ENCODE measurements at places on chromosomes 3 and 15.

DNA sequence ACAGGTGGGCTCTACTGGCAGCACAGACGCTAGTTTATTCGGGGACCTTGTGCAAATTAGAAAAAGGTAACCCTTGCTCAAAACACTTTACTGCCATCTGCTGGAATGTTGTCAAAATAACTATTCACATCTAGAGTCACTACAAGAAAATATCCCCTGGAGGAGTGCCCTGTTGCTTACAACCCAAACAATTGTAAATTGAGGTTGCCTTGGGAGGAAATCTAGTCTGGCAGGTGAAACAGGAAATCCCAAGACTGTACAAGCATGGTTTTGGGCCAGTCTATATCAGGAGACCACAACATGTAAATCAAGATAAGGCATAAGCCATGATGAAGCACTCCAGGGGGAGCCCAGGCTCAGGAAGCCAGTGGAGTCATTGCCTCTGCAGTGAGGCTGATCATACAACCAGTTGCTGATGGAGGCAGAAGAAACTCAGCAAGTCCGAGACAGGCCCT is 136.8 kb upstream of the ACP3 start:
- peak; percentile 42 for DNase-seq

GRCh38 chr3:63936925-63937324 is 24.7 kb upstream of the SCAANT1 start:
- DNase-seq = no peak

DNA sequence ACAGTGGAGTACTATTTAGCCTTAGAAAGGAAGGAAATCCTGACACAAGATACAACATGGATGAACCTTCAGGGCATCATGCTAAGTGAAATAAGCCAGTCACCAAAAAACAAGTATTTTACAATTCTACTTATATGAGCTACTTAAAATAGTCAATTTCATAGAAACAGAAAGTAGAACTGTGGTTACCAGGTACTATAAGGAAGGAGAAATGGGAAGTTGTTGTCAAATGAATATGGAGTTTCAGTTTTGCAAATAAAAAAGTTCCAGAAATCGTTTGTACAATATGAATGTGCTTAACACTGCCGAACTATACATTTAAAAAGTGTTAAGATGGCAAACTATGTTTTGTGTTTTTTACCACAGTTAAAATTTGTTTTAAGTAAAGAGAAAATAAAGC is 26.8 kb downstream of the TRANK1 start:
- no peak for DNase-seq

- DNase-seq = no peak
Measured at GRCh38 chr3:60582288-60582687, 669.0 kb downstream of the FHIT start.

GRCh38 chr3:108500728-108501127 is 9.7 kb downstream of the MYH15 start:
- no peak for DNase-seq

DNA sequence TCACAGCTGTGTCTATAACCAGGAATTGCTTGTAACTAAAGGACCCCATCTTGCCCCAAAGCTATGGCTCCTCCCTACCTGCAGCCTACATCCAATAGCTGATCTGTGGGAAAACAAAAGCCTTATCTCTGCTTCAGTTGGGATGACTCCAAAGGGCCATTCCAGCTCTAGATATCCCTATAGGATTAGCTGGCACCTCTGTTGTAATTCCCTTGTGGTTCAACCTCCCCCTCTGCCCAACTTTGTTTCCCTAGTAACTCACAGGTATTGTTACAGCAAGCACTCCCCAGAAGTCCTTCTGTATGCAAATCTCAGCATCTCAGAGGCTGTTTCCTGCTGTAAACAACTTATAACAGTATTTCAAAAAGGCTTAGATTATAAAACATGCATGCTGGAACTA is 478.6 kb downstream of the AGBL1 start:
- DNase-seq = no peak

DNA sequence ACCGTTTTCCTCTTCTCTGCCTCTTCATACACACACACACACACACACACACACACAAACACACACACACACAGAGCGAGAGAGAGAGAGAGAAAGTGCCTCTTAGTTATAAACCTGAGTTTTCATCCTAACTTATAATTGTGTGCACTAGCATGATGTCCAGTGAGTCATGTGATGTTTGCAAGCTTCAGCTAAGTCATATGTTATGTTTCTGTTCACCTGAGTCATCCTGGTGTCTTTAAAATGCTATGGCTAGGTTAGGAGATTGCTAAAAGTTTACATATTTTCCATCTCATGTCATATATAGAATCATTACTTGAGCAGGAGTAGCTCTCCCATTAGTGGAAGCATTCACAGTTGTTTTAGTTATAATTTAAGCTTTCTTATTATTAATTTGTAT is 155.8 kb downstream of the EPHA6 start:
- DNase-seq = no peak

- DNase-seq = no peak
Measured at GRCh38 chr15:60928210-60928609, 300.9 kb downstream of the RORA start.

GRCh38 chr3:15521573-15521965 is at the start of gene COLQ:
TSS of gene COLQ (minus strand) at chr3:15521706. CDS start at chr3:15521625, 81 bp downstream.
- DNase-seq = no peak

GRCh38 chr15:63372018-63372705 is 9.5 kb downstream of the CA12 start:
- DNase-seq = no peak

DNA sequence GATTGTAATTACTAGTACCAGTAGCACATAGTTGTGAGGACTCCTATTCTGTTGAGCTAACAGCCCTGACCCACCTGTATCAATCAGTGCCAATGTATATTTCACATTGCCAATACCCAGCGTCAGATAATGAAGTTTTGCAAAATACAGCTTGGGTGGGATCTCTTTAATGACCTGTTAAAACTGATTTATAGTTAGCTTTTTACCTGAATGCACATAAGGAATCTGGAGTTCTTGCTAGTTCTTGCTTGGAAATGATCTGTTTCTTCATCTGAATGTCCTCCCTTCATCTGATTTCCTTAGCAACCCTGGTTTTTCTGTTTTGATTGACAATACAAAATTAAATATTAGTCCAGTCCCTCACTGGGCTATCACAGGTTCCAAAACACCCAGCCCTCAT is 62.8 kb downstream of the LIPC start:
- DNase-seq = no peak

DNA sequence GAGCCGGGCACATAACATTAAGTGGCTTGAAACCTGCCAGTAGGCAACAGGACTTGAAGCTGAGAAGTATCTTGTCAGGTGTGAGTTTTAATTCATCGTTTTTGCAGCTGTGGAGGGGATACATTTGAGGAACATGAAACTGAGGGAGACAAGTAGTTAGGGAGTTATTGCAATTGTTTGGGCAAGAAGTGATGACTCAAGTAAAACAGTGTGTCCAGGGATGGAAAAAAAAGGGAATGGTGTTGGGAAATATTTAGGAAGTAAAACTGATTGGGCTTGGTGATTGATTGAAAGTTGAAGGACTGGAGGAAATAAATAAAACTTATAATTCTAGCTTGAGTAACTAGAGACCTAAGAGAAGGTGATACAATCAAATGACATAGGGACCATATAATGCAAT is 85.5 kb downstream of the NCEH1 start:
- no peak for DNase-seq

DNA sequence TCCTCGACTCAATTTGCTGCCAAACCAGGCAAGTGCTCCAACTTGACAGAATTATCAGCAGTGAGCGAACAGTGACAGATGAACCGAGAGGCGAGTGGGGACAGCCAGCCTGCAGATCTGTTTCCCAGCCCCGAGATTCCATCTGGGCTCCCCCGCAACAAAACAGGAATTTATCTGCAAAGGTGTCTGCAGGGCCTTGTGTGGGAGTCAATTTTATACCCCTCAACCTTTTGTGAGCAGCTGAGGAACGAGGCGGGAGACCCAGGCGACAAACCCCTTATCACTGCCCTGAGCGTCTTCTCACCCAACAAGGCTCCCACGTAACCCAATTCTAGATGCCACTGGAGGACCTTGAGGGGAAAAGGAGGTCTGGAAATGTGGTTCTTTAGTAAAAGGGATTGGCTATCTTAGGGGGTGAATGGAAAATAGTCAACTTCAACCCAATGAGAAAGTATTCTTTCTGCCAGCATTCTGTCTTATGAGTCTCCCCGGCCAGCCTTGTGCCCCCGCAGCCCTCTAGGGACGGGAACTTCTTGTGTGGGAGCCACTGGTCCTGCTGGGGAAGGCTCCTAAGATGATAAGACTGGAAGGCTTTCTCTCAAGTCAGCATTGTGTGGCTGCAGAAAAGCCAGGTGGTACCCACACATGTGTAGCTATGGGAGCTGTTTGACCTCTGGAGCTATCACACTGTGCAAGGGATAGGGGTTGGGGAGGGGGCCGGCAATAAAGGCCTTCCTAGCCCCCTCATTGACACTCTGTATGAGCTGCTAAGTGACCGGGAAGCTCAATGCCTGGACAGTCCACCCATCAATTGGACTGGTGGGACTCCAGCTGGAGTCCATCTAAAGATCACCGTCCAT is 527.9 kb downstream of the SHQ1 start:
- DNase-seq = no peak

- no peak for DNase-seq
Measured at GRCh38 chr3:129954514-129954913, 20.0 kb upstream of the TRH start.

All from NCI-H2227 treated with DMSO at 0.1 percent for 48 hours (cell line).